Activated T-cell treated with anti-CD3 and anti-CD28 coated beads, Interleukin-2, amount 50 U/mL, for 4 hours (primary cell): ENCODE measurements at places on chromosomes 16 and 17. TPM values are rescaled to one million over a fixed set of nuclear protein-coding genes. Genes with fewer than 3 reads are reported as not detected.

GRCh38 chr17:66654106-66654740 lies 180.7 kb upstream of the CACNG5 start:
- DNase-seq: no peak

- DNase-seq: no peak
Measured at GRCh38 chr17:43573579-43574321, 27.6 kb upstream of the ETV4 start.

Gene GSG1L
- total RNA-seq: not detected

DNA sequence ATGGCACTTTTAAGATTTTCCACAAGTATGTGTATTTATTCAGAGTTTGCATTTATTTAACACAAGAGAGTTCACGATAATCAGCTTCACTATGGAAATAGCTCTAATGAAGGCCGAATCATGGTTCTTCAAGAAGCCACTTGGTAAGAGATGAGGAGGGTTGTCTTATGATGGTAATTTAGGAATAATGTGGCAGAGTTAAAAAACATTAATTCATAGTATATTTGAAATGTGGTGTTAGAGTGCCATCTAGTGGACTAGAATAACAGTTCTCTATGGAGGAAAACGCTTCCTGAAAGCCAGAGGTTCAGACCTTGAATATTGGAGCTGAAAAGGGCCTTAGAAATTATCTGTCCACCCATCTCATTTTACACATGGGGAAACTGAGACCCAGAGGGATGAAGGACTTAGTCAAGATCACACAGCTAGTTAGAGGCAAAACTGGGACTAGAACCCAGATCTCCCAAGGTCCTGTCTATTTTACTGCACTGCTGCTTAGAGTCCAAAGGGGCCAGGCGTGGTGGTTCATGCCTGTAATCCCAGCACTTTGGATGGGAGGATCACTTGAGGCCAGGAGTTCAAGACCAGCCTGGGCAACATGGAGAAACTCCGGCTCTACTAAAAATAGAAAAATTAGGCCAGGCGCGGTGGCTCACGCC lies 33.8 kb upstream of the KPNB1 start:
- DNase-seq: no peak

DNA sequence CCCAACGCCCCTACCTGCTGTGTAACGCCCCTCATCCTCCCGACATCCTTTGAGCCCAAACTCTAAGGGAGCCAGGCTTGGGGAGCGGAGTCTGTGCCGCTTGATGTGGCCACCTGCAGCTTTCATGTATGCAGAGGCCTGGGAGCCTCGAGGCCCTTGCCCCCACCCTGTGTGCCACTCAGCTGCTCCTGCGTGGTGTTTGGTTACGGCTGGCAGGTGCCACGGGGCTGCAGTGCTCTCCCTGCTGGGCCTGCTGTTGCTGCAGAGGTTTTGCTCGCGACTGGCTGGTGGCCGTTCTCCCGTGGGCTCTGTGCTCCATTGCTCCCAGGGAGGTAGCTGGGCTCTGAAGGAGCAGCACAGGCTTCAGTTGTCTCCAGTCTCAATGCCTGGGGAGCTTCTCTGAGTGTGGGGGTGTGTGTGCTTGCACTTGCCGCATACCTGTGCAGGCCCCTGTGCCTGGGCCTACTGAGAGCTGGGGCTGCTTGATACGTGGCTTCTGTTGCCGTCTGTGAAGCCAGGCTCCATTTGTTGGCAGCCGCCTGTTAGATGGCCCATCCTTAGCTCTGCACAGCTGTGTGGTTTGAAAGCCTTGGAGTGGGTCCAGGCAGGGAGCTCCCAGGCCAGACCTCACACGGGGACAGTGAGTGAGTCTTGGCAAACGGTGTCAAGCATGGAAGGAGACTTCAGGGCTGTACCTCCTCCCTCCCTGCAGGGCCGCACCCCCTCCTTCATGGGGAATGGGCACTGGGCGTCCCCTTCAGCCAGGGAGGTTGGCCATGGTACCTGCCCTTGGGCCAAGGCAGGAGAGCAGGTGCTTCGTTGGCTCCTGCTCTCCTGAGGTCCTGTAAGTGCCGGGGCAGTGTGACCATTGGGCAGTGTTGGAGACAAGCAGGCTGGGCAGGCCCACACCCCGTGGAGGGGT lies 47.2 kb downstream of the PDPK1 start:
- DNase-seq: no peak

Gene MARVELD3
- not detected for total RNA-seq

- DNase-seq: no peak
Measured at GRCh38 chr17:47077576-47077975, 98.5 kb upstream of the RPRML start.

- no peak for DNase-seq
Measured at GRCh38 chr17:68705714-68706076, 104.5 kb upstream of the FAM20A start.

Gene SMIM22
- total RNA-seq: not detected

GRCh38 chr16:11452746-11453389 lies 107.6 kb downstream of the RMI2 start:
- no peak for DNase-seq

GRCh38 chr16:77807021-77807420 lies 18.7 kb downstream of the VAT1L start:
- DNase-seq: no peak

Gene KRT25
- total RNA-seq: not detected

DNA sequence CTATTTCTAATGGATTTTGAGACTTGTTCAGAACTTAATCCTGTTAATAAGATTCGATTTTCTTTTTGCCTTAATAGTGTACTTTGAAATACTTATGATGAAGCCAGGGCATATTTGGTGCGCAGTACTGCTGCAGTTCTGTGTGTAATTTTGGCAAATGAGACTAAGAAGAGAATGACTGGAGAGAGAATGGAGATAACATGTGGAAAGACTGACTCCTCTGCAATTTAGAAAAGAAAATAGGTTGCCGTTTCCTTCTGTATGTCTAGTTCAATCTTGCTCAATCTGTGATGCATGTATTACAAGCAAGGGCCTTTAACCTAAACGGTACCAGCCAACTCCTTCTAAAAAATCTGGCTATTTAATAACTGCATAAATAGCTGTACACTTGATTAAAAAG lies 285.1 kb upstream of the CDH11 start:
- DNase-seq: no peak
